ENCODE measurements at places on chromosomes 16 and 17. TPM values are rescaled to one million over a fixed set of nuclear protein-coding genes. Genes with fewer than 3 reads are reported as not detected.

- DNase-seq = peak; percentile 56
- H3K27me3 ChIP-seq = no peaks in the 10 kb centered on the region
- H3K27ac ChIP-seq = no peak overlapping the region
- H3K4me1 ChIP-seq = peaks cover 41% of the 10 kb centered on the region
Observed at GRCh38 chr17:49223517-49224197, 6.9 kb downstream of the PHOSPHO1 start.

- H3K4me3 ChIP-seq = no peak overlapping the region
- H3K4me1 ChIP-seq = peaks cover 6% of the 10 kb centered on the region
- no peak for DNase-seq
- no peaks in the 10 kb centered on the region for H3K27me3 ChIP-seq
- H3K36me3 ChIP-seq = no peaks in the 10 kb centered on the region
Observed at GRCh38 chr16:57289391-57290257, 5.2 kb upstream of the PLLP start.

GRCh38 chr16:88886845-88887521, 20.5 kb upstream of the PABPN1L start:
- no peak overlapping the region for H3K4me3 ChIP-seq
- H3K36me3 ChIP-seq = peaks cover 58% of the 10 kb centered on the region
- H3K4me1 ChIP-seq = peaks cover 14% of the 10 kb centered on the region
- peak; percentile 89 for DNase-seq

GRCh38 chr16:1333854-1334700, 632 bp downstream of the BAIAP3 start:
- no peaks in the 10 kb centered on the region for H3K36me3 ChIP-seq
- peaks cover 16% of the 10 kb centered on the region for H3K27me3 ChIP-seq
- no peak overlapping the region for H3K27ac ChIP-seq
- H3K4me1 ChIP-seq = peaks cover 40% of the 10 kb centered on the region
- H3K4me3 ChIP-seq = peak overlapping the region; percentile 56

GRCh38 chr16:25606069-25606468, 85.7 kb upstream of the HS3ST4 start:
- no peak overlapping the region for H3K4me3 ChIP-seq
- no peaks in the 10 kb centered on the region for H3K4me1 ChIP-seq
- H3K36me3 ChIP-seq = no peaks in the 10 kb centered on the region
- no peaks in the 10 kb centered on the region for H3K27me3 ChIP-seq
- DNase-seq = no peak

GRCh38 chr17:73335591-73336407, 24.0 kb upstream of the CDC42EP4 start:
- H3K27me3 ChIP-seq = no peaks in the 10 kb centered on the region
- H3K4me3 ChIP-seq = no peak overlapping the region
- H3K36me3 ChIP-seq = no peaks in the 10 kb centered on the region
- H3K4me1 ChIP-seq = no peaks in the 10 kb centered on the region

- no peaks in the 10 kb centered on the region for H3K4me1 ChIP-seq
- H3K27ac ChIP-seq = no peak overlapping the region
- no peak overlapping the region for H3K4me3 ChIP-seq
- H3K36me3 ChIP-seq = no peaks in the 10 kb centered on the region
- no peaks in the 10 kb centered on the region for H3K27me3 ChIP-seq
- no peak for DNase-seq
Observed at GRCh38 chr17:66445229-66445628, 142.8 kb downstream of the PRKCA start.

- DNase-seq = peak; percentile 8
- H3K27me3 ChIP-seq = no peaks in the 10 kb centered on the region
- H3K4me1 ChIP-seq = peaks cover 3% of the 10 kb centered on the region
- no peak overlapping the region for H3K4me3 ChIP-seq
- no peak overlapping the region for H3K27ac ChIP-seq
Observed at GRCh38 chr16:56547120-56547948, 17.5 kb upstream of the MT4 start.

DNA sequence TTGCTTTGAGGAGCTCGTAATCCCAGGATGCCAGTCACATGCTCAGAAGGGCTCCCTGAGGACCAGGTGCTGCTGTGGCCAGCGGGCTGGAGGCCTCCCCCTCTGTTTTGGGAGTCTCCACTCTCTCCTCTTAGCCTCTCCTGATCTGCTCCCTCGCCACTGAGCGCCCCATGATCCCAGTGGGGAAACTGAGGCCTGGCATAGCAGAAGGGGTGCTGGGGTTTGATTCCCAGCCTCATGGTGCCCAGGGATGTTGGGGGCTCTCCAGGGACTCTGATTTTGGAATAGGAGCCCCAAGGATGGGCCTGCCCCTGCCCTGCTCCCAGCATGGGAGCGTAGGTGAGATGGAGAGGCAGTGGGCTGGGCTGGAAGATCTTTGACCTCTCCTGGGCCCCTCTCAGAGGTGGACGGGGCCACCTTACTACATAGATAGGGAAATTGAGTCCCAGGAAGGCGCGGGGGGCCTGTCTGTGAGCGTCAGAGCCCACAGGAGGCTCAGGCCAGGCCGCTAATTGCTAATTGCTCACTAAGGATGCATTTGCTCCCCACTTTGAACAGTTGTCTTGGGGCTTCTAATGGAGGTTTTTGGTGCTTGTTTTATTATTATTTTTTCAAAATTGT, 525 bp upstream of the ADCY7 start:
- H3K36me3 ChIP-seq = no peaks in the 10 kb centered on the region
- peaks cover 58% of the 10 kb centered on the region for H3K4me1 ChIP-seq
- no peak overlapping the region for H3K4me3 ChIP-seq
- no peaks in the 10 kb centered on the region for H3K27me3 ChIP-seq

GRCh38 chr17:58337210-58337599, 8.6 kb upstream of the TSPOAP1 start:
- DNase-seq = peak; percentile 51
- peaks cover 17% of the 10 kb centered on the region for H3K4me1 ChIP-seq
- no peaks in the 10 kb centered on the region for H3K36me3 ChIP-seq
- no peaks in the 10 kb centered on the region for H3K27me3 ChIP-seq
- H3K27ac ChIP-seq = peak overlapping the region; percentile 89
- peak overlapping the region; percentile 36 for H3K4me3 ChIP-seq

DNA sequence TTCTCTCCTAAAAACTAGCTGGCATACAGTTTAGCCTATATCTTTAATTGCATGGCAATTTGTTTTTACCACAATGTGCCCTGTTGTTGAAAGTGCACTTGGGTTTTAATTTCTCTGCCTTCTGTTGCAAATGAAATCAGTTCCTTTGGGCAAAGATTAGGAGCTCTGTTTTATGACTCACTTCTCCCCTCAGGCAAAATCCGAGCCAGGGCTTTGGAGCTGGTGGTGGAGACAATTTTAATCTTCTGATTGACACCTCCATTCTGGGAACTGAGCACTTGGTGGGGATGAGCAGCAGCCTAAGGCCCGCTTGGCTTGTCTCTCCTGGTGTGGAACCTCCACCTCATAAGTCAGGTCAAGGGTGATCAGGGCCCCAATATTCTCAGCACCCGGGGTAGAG, 13.3 kb upstream of the MYH8 start:
- no peak overlapping the region for H3K4me3 ChIP-seq
- H3K4me1 ChIP-seq = no peaks in the 10 kb centered on the region
- H3K27ac ChIP-seq = no peak overlapping the region
- H3K27me3 ChIP-seq = no peaks in the 10 kb centered on the region
- no peak for DNase-seq
- no peaks in the 10 kb centered on the region for H3K36me3 ChIP-seq

- H3K4me1 ChIP-seq = peaks cover 4% of the 10 kb centered on the region
- H3K27me3 ChIP-seq = no peaks in the 10 kb centered on the region
- H3K4me3 ChIP-seq = no peak overlapping the region
- H3K36me3 ChIP-seq = no peaks in the 10 kb centered on the region
- no peak for DNase-seq
Observed at GRCh38 chr17:60573236-60574051, 26.5 kb upstream of the PPM1D start.

GNGT2 gene
- 14.7 TPM for total RNA-seq

NOMO2 gene
- total RNA-seq = 112 TPM

All from upper lobe of left lung (tissue), 6 donors.